Effector memory CD4-positive, alpha-beta T cell (primary cell): ENCODE measurements at places on chromosomes 6 and 20.

DNA sequence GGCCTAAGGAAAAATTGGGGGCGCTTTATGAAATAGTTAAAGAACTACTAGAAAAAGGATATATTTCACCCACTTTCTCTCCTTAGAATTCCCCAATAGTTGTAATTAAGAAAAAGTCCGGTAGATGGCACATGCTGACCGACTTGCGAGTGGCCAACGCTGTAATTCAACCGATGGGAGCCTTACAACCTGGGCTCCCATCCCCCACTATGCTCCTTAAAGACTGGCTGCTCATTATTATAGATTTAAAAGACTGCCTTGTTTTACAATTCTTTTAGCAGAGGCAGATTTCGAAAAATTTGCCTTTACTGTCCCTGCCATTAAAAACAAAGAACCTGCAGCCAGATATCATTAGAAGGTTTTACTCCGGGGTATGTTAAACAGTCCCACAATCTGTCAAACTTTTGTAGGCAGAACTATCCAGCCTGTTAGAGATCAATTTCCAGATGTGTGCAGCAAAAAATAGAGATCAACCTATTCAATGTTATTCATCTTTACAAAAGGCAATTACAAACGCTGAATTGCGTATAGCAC, 58.5 kb upstream of the PRSS16 start:
- no peaks in the 10 kb centered on the region for H3K36me3 ChIP-seq
- H3K27me3 ChIP-seq = no peaks in the 10 kb centered on the region
- peak; percentile 39 for DNase-seq
- peak overlapping the region; percentile 76 for H3K4me3 ChIP-seq

GRCh38 chr20:58996226-58996611, 10.8 kb downstream of the CTSZ start:
- peaks cover 58% of the 10 kb centered on the region for H3K36me3 ChIP-seq
- no peaks in the 10 kb centered on the region for H3K4me1 ChIP-seq
- no peak for DNase-seq
- H3K4me3 ChIP-seq = no peak overlapping the region
- H3K27ac ChIP-seq = no peak overlapping the region
- H3K27me3 ChIP-seq = no peaks in the 10 kb centered on the region

DNA sequence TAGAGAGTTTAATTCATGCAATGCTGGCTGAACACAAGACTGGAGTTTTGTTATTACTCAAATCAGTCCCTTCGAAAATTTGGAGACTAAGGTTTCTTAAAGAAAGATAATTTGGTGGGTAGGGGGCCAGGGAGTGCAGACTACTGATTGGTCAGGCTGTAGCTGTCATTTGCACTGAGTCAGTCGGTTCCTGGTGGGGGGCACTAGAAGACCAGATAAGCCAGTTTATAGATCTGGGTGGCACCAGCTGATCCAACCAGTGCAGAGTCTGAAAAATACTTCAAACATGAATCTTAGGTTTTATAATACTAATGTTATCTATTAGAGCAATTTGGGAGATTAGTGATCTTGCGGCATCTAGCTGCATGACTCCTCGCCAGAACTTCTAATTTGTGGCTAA, 530.7 kb downstream of the NKAIN2 start:
- no peak for DNase-seq
- H3K27me3 ChIP-seq = no peaks in the 10 kb centered on the region
- H3K27ac ChIP-seq = no peak overlapping the region
- H3K4me3 ChIP-seq = no peak overlapping the region
- H3K36me3 ChIP-seq = no peaks in the 10 kb centered on the region
- no peaks in the 10 kb centered on the region for H3K4me1 ChIP-seq

DNA sequence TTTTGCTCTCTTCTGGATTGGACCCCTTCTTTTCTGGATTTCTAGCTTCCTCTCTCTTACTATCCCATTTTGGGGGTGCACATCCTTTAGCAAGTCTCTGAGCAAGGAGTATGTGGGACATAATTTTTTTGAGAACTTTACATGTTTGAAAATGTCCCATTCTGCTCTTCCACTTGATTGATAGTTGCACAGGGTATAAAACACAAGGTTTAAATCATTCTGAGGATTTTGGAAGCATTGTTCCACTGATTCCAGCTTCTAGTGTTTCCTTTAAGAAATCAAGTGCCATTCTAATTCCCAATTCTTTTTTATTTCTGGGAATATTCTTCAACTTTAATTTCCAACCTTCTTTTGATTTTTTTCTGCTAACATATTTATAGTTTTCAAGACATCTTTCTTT, 60.7 kb downstream of the APCDD1L start:
- no peak overlapping the region for H3K4me3 ChIP-seq
- H3K4me1 ChIP-seq = no peaks in the 10 kb centered on the region
- no peaks in the 10 kb centered on the region for H3K27me3 ChIP-seq
- no peak for DNase-seq
- no peaks in the 10 kb centered on the region for H3K36me3 ChIP-seq

- H3K4me3 ChIP-seq = peak within 1 kb of the TSS; percentile 15
- H3K4me1 ChIP-seq = peaks cover 24% of the 10 kb centered on the region
- H3K27ac ChIP-seq = no peak within 1 kb of the TSS
- DNase-seq = no peak
- H3K27me3 ChIP-seq = no peaks in the 10 kb centered on the region
Observed at GRCh38 chr6:25874118-25874517, at the start of gene SLC17A3. Gene SLC17A3 (minus strand): TSS chr6:25874243. CDS start chr6:25868387, 5,856 bp downstream.

GRCh38 chr6:168284187-168284586, 35.4 kb downstream of the DACT2 start:
- no peak for DNase-seq
- H3K27ac ChIP-seq = no peak overlapping the region
- H3K4me3 ChIP-seq = no peak overlapping the region
- no peaks in the 10 kb centered on the region for H3K27me3 ChIP-seq
- no peaks in the 10 kb centered on the region for H3K4me1 ChIP-seq
- no peaks in the 10 kb centered on the region for H3K36me3 ChIP-seq

DNA sequence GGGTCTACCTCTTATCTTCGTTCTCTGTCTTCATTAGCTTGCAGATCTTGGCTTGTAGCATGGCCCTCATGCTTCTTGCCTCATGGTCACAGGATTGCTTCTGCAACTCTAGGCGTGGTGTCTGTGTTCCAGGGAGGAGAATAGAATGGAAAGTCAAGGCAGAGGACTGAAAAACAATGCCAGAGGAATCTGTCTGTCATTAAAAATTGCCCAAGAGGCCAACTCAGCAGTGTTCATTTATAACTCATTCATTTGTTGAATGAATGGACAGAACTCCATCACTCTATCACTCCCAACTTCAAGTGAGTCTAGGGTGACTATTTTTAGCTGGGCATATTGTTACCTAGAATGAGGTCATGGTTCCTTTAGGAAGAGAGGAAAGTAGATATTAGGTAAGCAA, 179.6 kb downstream of the UST start:
- no peak overlapping the region for H3K27ac ChIP-seq
- no peak overlapping the region for H3K4me3 ChIP-seq
- H3K4me1 ChIP-seq = no peaks in the 10 kb centered on the region

GRCh38 chr20:10497791-10498190, 62.7 kb downstream of the SLX4IP start:
- H3K4me1 ChIP-seq = peaks cover 6% of the 10 kb centered on the region
- H3K27me3 ChIP-seq = no peaks in the 10 kb centered on the region
- DNase-seq = no peak
- H3K4me3 ChIP-seq = no peak overlapping the region
- H3K27ac ChIP-seq = no peak overlapping the region
- H3K36me3 ChIP-seq = no peaks in the 10 kb centered on the region

DNA sequence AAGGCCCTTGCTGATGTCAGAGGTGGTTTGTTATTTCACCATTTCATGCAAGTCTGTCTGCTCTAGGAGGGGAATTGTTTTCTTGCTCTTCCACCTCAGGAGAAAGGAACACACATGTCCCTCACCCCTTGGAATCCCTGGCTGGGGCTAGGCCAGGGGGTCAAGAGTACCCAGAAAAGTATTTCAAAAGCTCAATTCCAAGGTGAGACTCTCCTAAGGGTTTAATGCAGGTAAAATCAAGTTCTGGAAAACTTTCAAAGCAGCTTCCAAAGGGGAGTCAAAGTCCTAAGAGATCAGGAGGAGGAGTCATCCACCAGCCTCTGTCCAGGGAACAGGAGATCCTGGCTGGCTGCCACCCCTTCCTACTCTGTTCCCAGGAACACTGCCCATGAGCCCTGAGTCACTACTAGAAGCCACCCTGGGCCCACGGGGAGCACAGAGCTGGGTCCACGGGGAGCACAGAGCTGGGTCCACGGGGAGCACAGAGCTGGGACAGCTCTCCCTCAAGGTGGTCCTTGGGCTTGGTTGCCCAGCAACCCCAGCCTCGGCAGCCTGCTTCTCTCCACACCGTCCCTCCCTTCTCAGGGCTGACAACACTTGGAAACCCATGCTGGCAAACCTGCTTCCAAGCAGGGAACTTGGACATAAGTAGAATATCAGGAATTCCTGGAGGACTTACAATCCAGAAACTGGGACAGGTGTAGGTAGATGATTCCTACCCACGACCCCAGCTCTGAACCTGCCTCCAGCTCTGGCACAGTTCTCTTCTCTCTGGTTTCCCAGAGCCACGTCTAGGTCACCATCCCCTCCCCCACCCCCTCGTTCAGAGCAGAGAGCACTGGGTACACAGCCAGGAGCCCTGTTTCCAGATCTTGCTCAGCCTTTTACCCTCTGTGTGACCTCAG, 35.3 kb upstream of the CDKN1A start:
- DNase-seq = no peak
- H3K4me3 ChIP-seq = no peak overlapping the region
- H3K27ac ChIP-seq = no peak overlapping the region
- H3K27me3 ChIP-seq = no peaks in the 10 kb centered on the region
- H3K36me3 ChIP-seq = no peaks in the 10 kb centered on the region

DNA sequence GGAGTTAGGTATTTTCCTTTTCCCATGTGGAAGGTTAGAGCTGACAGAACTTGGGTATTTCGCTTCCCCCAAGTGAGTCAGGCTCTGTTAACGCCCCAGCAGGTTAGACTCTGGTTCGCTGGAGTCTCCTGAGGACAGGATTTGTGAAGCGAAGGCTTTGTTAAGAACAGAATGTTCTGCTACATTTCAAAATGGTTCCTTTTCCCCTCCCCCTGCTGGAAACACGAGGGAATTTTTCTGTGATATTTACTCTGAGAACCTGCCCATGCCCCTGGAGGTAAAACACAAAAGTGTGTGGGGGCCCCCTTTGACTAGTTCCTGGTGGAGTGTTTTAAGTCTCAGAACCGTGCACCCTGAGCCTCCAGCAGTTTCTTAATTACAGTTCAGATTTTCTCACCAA, 731.4 kb upstream of the CITED2 start:
- H3K4me1 ChIP-seq = no peaks in the 10 kb centered on the region
- no peak for DNase-seq
- H3K27ac ChIP-seq = no peak overlapping the region
- H3K4me3 ChIP-seq = no peak overlapping the region
- H3K27me3 ChIP-seq = no peaks in the 10 kb centered on the region

DNA sequence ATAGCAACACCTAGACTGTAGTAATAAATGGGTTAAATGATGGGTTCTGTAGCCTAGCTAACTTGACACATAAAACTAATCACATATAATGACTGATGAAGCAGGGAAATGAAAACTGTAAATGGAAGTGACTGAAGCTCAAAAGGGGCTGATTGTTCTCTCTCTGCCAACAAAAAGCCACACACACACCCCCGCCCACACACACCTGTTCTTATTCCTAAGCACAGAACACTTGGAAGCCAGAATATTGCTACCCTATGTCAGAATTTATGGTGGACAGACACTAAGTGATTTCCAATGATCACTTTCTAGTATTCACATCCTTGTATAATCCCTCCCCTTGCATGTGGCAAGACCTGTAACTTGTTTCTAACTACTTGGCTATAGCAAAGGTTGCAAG, 603.5 kb downstream of the UTRN start:
- no peaks in the 10 kb centered on the region for H3K27me3 ChIP-seq
- H3K36me3 ChIP-seq = no peaks in the 10 kb centered on the region
- no peak overlapping the region for H3K27ac ChIP-seq
- no peak overlapping the region for H3K4me3 ChIP-seq
- DNase-seq = no peak

GRCh38 chr20:55417836-55418235, 587.5 kb downstream of the CBLN4 start:
- no peak overlapping the region for H3K27ac ChIP-seq
- DNase-seq = no peak
- no peak overlapping the region for H3K4me3 ChIP-seq
- H3K4me1 ChIP-seq = no peaks in the 10 kb centered on the region
- H3K27me3 ChIP-seq = no peaks in the 10 kb centered on the region
- no peaks in the 10 kb centered on the region for H3K36me3 ChIP-seq

DNA sequence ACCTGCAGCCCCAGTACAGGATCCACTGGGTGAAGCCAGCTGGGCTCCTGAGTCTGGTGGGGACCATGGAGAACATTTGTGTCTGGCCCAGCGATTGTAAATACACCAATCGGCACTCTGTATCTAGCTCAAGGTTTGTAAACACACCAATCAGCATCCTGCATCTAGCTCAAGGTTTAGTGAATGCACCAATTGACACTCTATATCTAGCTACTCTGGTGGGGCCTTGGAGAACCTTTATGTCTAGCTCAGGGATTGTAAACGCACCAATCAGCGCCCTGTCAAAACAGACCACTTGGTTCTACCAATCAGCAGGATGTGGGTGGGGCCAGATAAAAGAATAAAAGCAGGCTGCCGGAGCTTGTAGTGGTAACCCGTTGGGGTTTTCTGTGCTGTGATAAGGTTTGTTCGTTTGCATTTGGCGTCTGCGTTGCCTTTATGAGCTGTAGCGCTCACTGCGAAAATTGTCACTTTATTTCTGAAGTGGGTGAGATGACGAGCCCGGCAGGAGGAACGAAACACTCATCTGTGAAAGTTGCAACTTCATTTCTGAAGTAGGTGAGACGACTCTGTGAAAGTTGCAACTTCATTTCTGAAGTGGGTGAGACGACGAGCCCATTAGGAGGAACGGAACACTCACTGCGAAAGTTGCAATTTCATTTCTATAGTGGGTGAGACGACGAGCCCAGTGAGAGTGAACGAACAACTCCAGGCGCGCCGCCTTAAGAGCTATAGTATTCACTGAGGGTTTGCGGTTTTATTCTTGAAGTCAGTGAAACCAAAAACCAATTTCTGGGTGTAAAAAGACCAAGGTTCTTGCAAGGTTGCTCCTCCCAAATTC, 31.1 kb downstream of the SERPINB6 start:
- peak; percentile 55 for DNase-seq
- peaks cover 28% of the 10 kb centered on the region for H3K4me1 ChIP-seq
- H3K27me3 ChIP-seq = no peaks in the 10 kb centered on the region
- peak overlapping the region; percentile 50 for H3K4me3 ChIP-seq
- H3K36me3 ChIP-seq = no peaks in the 10 kb centered on the region

DNA sequence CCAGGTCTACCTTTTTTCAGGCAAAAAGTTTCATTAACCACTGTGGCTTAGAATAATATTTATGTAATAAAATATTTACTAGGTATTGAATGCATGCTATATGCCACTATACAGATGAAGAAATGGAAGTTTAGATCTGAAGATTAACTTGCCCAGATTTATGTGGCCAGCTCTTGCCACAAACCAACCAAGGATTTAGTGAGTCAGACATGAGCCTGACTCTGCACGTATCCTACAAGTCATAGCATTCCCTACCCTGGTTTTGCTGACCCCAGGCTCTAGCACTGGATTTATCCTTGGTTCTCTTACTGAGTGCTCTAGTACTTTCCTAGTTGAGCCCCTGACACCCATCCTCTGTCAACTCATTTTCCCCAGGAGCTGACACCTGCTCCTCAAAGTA, 75.4 kb downstream of the ANKEF1 start:
- H3K36me3 ChIP-seq = no peaks in the 10 kb centered on the region
- H3K27ac ChIP-seq = no peak overlapping the region
- H3K4me3 ChIP-seq = no peak overlapping the region
